RCC 7860 (cell line): ENCODE measurements at places on chromosomes 16 and 17.

DNA sequence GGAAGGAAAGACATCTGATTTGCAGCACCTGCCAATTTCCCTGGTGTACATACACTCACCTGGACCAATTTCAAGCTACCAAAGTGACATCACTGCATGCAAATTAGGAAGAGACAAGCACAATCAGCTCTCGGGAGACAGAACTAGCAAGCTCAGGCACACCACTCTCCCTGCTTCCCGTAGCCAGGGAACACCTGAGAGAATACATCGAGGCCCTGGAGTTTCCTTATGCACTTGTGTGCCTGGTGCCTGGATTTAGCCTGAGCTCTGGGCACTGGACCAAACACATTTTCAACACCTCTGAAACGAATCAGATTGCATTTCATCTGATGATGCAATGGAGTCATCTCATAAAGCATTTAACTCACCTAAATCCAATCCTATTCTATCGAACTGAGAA, 110.5 kb downstream of the HS3ST2 start:
- no peak for DNase-seq

GRCh38 chr16:56841233-56841632, 23.8 kb upstream of the SLC12A3 start:
- no peak for DNase-seq

GRCh38 chr17:76492989-76493501, 8.2 kb downstream of the RHBDF2 start:
- DNase-seq: peak; percentile 71

DNA sequence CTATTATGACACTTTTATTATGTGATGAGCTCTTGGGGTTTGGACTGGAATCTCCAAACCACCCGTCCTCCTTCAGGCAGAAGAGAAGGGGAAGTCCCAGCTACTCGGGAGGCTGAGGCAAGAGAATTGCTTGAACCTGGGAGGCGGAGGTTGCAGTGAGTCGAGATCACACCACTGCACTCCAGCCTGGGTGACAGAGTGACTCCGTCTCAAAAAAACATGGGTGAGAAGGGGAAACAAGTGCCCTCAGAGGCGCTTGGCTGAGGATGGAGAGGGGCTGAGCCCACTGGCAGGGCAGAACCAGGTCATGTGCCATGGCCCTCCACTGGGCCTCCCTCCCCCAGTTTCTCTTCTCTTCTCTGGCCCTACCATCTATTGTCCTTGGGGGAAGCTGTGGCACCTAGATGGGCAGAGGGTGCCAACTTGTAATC, 120.9 kb upstream of the SMURF2 start:
- DNase-seq: no peak

GRCh38 chr16:1169285-1170075, 16.6 kb downstream of the CACNA1H start:
- no peak for DNase-seq

GRCh38 chr17:80751946-80752581, 207.4 kb downstream of the RPTOR start:
- no peak for DNase-seq

DNA sequence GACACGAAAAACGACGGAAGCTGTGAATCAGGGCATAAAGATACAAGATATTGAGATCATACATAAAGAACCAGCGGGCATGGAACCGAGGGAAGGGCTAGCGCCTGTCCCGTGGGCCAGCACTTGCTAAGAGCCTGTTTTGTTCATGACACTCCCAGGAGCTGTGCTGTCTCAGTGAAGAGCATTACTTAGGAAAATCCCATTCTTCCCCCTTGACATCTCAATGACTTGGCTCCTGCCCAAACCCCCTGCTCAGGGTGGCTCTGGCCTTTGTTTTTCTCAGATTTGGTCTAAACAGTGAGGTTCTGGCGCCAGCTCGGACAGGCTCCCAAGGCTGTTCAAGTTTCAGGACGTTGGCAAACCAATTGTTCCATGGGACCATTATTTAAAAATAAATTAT, 79.1 kb upstream of the SEC14L1 start:
- DNase-seq: no peak

DNA sequence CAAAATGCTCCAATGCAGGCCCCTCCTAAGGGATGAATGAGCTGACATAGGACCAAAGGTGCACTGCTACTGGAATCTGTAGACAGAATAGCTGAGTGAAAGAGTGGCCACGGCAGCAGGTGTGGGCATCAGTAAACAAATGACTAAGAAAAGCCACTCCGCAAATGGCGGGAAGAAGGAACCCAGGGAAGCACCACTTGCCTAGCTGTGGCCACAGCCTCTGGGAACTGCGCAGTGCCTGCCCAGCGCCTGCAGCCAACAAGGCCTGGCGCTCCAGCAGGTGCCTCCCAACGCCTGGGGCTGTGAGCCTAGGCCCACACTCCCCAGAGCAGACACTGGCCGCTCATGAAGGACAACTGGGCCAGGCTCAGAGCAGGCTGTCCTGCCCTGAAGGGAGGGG, 11.8 kb downstream of the PEMT start:
- DNase-seq: no peak

GRCh38 chr17:68698746-68699145, 97.6 kb upstream of the FAM20A start:
- DNase-seq: no peak

DNA sequence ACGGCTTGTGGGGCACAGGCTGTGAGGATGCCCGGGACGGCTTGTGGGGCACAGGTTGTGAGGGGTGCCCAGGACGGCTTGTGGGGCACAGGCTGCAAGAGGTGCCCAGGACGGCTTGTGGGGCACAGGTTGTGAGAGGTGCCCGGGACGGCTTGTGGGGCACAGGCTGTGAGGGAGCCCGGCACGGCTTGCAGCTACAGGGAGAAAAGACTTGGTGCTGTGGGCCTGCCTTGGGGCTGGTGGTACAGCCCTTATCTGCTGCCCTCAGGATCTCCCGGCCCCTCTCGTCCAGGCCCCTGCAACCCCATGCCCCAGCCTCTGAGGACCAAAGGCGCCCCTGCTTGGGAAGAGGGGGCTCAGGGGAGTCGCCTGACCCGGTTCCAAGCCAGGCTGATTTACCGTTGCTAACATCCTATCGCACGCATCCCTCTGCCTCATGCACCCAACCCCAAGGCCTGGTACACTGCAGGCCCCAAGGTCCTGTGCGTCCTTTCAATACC, 5.0 kb upstream of the HBM start:
- no peak for DNase-seq

DNA sequence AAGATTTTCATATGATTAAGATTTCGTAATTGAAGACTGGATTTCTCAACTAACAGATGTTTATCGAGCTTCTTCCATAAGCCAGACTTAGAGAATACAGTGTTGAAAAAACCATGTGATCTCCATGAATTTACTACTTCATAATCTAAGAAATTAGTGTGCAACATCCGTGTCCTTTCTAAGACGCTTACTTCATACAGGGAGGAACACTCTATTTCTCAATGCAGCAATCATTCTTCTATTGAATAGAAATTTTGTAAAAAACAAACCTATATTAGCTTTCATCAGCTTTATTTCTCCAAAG, 946.3 kb downstream of the KCNJ2 start:
- no peak for DNase-seq

DNA sequence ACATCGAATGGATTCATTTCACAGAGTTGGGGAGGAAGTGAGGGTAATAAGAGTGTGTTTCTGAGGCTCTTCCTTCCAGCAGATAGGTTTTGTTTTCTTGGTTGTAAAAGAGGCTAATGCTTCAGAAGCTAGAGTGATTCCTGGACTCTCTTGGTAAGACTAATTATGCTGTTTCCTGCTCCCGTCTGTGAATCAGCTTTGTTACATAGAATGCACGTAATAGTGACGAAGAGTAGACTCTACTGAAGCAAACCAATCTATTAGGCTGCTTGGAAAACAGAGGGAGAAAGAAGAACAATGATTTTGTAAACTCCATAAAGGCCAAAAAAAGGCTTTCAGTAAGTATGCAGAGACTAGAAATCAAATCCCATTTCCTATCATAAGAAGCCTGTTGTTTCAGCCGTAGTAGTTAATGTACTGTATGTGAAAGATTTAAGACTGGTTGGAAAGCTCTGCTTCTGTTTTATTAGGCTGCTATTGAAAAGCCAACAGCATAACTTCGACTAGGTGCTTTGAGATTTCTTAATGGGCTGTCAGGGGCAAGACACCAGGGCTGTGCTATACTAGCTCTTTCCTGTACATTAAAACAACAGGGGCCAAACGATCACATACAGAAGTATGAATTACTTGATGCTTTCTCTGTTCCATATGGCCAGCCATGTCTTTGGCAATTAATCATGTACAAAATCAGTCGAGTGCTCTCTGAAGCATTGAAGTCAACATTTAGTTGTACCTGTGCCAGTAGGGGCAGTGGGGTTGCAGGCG, 219.0 kb downstream of the FTO start:
- DNase-seq: no peak

DNA sequence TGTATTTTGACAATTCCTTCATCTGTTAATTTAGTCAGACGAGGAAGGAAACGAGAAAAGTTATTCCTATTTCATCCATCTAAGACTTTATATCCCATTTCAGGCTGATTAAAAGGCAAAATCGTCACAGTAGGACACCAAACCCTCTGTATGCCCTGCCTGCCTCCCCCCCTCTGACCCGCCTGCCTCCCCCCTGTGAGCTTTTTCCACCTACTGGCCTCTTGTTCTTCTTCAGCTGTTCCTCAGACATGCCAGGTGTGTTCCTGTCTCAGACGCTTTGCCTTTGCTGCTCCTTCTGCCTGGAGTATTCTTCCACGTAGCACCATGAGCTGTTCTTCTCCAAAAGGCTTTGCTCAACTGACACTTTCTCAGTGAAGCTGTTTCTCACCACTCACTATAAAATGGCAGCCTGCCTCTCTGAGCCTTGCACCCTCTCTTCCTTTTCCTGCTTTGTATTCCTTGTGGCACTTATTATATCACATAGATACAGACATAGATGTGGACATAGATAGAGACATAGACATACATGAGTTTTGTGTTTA, 723.4 kb downstream of the MAF start:
- DNase-seq: no peak

- DNase-seq: no peak
Measured at GRCh38 chr17:5694551-5694950, 110.2 kb upstream of the NLRP1 start.

GRCh38 chr16:72236866-72237265, 64.9 kb upstream of the PMFBP1 start:
- no peak for DNase-seq

DNA sequence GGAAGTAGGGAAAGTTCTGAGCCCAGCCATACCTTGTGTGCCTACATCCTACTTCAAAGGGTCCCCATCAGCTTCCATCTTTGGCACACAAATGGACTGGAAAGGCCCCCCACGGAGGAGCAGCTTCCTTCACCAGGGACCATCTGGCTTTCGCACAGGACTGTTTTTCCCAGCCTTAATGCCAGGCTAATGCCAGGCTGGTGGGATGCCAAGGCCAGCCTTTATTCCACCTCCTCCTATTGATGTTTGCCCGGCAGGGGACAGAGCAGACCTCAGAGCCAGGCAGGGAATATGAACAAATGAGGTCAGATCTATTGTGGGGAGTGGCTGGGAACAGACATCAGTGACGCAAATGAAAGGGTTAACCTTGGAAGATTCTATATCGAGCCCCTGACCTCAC, 5.7 kb downstream of the GPR179 start:
- no peak for DNase-seq

DNA sequence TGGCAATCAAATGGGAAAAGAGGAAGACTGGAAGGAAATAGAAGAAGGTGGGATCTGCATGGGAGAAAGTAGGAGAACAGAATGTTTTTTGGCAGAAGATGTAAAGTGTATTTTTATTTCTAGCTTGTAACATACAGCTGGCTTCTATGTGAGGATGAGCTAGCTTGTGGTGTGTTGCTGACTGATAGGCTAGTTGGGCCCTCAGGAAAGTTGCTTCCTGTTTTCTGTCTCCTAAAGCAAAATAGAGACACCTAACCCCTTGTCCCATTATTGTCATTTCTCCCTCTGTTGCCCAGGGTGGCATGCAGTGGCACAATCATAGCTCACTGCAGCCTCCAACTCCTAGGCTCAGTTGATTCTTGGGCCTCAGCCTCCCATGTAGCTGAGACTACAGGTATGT, 15.9 kb downstream of the TNRC6A start:
- no peak for DNase-seq

DNA sequence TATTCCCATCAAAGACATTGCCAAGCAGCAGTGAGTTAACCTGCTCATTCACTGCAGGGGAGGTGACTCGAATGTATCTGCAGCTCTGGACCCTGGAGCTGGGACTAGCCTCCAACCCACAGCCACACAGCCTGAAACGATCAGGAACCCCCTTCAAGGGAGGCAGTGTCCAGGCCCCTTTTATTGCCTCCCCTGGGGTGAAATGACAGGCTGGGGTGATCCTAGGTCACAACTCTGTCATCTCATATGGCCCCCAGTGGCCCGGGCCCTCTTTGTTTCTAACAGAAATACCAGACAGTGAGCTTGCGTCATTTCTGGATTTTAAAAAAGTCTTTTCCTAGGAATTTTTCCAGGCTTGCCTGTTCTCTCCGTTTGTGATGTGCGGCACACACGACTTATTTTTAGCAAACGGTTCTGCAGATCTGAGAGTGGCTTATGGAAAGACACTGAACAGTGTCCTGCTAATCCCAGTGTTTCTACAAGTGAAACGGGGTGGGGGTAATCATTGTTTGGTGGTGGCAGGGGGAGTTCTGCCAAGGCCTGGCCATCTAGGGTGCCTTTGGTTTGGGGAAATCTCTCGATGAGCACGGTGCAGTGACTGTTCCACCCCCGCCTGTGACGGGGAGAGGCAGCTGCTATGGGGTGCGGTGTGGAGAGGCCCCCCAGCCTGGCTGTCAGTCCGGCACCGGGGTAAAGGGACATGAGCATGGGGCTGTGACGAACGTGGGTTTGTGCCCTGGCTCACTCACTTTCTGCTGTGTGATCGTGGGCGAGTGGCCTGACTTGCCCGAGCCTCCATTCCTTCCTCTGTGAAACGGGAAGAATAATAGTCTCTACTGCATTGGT, 27.2 kb downstream of the NAGPA start:
- DNase-seq: no peak

- DNase-seq: no peak
Measured at GRCh38 chr17:39745335-39746144, 7.8 kb downstream of the GRB7 start.

- DNase-seq: no peak
Measured at GRCh38 chr17:82241926-82242697, 13.3 kb downstream of the SLC16A3 start.

DNA sequence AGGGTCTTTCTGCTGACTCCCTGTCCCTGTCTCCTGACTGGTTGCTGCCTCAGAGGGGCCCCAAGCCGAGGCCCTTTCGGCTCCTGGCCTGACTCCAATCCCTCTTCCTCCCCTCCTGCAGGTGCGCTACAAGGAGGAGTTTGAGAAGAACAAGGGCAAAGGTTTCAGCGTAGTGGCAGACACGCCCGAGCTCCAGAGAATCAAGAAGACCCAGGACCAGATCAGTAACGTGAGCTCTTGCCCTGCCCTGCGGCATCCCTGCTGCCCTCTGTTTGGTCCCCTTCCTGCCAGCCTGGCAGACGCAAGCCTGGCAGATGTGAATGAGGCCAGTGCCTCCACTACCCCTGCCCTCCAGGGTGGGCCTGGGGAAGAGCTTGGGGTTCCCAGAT, 27.1 kb upstream of the LASP1NB start:
- no peak for DNase-seq
